Activated naive CD8-positive, alpha-beta T cell treated with anti-CD3 and anti-CD28 coated beads for 36 hours (primary cell): ENCODE measurements at places on chromosomes 7 and 10.

DNA sequence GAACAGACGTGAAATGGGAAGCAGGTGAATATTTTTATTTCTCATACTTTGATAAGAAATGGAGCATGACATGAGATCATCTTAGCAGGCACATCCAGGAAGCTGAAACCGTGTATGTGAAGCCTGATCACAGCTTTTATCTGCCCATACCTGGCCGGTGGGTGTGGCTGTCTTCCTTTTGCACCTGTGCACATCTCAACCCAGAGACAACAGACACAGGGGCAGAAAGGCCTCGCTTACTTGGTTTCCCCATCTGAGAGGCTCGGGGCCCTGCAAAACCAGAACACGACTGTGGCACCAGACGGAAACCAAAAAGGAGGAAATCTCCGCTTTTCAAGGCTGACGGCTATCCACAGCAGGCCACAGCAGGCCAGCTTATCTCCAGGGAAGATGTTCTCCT lies 116.4 kb downstream of the TCERG1L start:
- DNase-seq: no peak

- no peak for DNase-seq
Measured at GRCh38 chr10:61411706-61412105, 41.5 kb downstream of the TMEM26 start.

DNA sequence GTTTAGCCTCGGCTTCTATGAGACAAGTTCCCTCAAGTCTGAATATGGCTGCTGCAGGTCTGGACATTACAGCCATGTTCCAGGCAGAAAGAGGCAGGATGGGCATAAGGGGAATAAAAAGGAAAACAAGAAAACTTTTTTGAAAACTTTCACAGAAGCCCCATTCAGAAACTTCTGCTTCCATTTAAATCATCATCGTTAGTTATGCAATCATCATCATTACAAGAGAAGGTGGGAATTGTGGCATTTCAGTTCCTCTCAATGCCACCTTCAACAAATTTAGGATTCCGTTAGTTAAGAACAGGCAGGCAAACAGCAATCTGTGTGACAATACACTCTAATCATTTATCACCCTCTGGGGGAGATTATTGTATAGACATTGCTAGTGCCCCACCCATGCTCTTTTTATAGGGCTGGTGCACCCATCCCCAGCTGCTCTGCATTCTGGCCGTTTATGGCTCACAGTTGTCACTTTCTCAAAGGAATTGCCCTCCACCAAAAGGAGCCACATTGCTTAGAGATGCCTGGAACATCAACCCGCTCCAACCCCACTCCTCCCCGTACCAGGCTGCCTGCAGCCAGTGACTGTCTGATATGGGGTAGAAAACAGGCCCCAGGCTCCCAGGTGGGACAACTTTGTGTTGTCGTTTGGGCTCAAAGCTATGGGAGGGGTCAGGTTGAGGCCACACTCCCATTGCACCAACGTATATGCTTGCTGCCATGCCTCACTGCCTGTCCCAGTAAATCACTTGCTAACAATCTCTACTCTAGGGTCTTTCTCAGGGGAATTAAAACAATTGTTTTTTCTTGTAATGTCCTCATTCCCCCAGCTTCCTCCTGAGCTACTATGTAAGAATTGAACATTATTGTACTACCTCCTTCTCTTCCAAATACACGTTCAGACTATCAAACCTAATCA lies 24.2 kb downstream of the ITGB8 start:
- no peak for DNase-seq

DNA sequence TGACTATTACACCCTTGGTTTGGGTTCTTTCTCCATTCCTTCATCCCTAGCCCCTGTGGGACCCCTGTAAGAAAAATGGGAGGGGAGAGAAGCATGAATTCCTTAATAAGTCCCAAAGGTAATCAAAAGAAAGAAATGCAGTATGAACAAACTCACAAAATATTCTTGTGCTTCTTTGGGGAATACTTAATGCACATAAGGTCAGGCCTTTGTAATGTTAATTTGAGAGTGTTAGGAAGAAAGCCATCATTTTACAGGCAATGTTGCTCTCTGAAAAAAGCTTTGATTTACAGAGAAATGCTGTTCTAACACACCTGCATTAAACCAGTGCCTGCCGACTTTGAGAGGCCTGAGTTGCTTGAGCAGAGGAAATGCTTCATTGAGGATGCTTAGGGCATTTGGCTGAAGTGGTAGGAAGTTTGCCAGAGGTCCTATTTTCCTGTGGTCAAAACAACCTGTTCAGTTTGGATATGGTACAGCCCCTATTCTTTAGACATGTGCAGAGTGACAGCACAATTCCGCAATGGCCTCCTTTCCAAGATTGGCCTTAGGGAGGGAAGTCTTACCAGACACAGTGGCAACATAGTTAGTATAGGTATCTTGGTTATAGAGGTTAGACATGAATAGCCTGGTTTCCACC lies 643.4 kb downstream of the AUTS2 start:
- no peak for DNase-seq

DNA sequence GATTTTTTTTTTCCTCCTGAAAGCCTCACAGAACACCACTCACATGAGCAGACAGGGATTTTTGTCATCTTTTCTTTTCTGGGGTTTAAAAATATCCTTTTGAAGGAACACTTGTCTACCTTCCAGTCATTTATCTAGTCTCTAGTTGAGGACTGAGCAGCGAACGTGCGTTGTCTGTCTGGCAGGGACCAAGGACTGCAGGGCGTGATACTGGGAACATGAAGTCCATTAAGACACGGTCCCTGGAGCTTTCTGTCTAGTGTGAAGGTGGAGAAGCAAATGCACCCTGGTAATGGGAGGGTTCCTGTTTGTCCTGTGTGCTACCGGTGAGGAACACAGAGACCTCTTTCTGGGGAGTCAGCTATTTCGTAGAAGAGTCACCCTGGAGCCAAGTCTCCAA lies 207.4 kb downstream of the TMEM178B start:
- no peak for DNase-seq

DNA sequence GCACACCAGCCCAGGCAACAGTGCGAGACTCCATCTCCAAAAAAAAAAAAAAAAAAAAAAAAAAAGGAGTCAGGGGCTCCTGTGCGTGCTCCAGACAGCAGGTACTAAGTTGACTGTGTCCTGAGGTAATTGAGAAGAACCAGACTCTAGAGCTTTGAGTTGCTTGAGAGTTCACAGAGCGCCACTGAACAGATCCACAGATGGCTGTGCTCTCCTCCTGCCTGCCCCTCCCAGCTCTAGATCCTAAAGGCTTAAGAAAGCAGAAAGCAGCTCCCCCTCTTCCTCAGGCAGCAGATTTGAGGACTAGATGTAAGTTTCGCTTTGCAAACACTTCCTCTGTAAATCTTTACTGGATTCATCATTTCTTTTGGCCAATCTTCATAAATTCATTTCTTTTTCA lies 38.7 kb downstream of the SHH start:
- DNase-seq: no peak

- peak; percentile 20 for DNase-seq
Measured at GRCh38 chr7:54788664-54789063, 29.7 kb upstream of the SEC61G start.

DNA sequence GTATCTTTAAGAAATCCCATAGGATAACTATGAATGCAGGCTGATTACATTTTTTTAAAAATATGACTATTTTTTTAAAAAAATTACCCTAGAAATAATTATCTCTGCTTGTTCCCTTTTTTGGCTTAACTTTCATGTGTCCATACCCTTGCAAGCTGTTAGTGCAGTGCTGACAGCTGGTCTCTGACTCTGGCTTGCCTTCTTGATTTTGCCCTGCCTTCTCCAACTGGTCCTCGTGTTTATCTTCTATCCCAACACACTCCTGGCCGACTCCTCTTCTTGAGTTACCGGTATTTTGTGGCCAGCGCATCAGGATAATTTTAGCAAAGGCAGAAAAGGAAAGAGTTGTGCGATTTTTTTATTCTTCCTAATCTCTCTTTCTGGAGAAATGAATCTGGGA lies 111.7 kb upstream of the STARD3NL start:
- DNase-seq: no peak

DNA sequence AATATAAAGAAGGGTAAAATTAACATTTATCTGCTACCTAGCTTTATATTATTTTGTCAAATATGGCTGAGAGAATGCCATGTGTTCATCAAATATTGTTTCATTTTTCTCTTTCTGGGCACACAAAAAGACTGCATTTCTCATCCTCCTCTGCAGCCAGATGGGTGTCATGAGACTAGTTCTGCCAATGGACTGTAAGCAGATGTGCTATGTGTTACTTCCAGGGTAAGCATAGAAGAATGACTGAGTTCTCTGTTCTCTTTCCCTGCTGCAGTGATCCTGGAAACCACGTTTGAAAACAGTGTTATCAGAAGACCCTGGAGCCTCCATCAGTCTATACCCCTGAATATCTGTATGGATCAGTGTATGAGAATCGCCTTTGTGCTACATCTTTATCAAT lies 24.1 kb upstream of the SLK start:
- DNase-seq: no peak

- no peak for DNase-seq
Measured at GRCh38 chr10:73646598-73647041, 5.3 kb upstream of the MYOZ1 start.

DNA sequence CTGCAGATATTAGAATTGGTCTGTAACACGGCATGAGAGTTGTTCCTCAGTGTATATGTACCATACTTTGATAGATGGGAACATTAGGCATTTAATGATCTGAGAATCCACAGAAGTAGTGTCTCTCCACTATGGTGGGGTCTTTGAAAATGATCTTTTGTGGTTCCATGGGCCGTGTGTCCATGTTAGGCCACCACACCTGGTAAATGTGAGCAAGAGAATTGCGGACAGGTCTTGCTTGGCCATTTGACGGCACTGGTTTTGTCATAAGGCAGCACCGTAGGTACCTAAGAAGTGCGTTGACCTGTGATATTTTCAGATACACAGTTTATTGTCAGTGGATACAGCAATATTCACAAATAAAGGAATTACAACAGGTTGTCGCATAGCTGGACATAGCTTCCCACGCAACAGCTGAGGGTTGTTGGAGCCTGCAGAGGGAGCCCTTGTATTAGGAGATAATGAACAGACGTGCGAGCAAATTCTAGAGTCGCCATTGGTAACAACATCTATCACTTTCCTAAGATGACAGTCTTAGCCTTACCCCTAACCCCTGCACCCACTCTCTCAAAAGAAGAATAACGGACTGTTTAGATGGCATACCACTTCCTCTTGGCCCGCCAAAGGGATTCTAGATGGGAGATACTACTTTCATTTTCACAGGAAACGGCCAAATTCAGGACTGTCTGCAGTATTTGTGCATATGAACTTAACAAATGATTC lies 111.4 kb downstream of the COL28A1 start:
- DNase-seq: peak; percentile 23

DNA sequence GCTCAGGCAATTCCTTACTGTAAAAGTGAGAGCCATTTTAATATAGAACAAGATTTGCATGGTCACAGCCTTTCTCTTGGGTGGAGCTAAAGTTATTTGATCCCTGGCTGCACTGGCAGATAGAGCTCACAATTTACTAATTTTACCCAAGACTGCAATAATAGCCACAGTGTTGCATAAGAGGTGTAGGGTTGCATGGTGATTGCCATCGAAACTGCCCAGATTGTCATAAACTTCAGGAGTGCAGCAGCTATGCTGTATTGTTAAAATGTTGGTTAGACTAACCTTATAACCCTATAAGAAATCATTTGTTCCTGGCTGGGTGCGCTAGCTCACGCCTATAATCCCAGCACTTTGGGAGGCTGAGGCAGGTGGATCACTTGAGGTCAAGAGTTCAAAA lies 50.0 kb downstream of the VCL start:
- DNase-seq: no peak

GRCh38 chr7:90655566-90655965 lies 59.4 kb downstream of the CDK14 start:
- no peak for DNase-seq
